GM23338 (cell line): ENCODE measurements at places on chromosomes 1 and 21. TPM values are rescaled to one million over a fixed set of nuclear protein-coding genes. Genes with fewer than 3 reads are reported as not detected.

GRCh38 chr1:235650341-235651169 lies 971 bp upstream of the GNG4 start:
- H3K27ac ChIP-seq = peak overlapping the region; percentile 93
- H3K36me3 ChIP-seq = no peaks in the 10 kb centered on the region
- DNase-seq = peak; percentile 86
- peaks cover 22% of the 10 kb centered on the region for H3K4me1 ChIP-seq
- H3K4me3 ChIP-seq = peak overlapping the region; percentile 64

GRCh38 chr1:192443616-192444015 lies 126.8 kb downstream of the RGS21 start:
- H3K36me3 ChIP-seq = no peaks in the 10 kb centered on the region
- no peak overlapping the region for H3K4me3 ChIP-seq
- no peak overlapping the region for H3K27ac ChIP-seq
- H3K27me3 ChIP-seq = no peaks in the 10 kb centered on the region
- no peak for DNase-seq

- H3K4me1 ChIP-seq = peaks cover 9% of the 10 kb centered on the region; the same call in 1 of the 2 replicates
- peaks cover 4% of the 10 kb centered on the region; the same call in 1 of the 2 replicates for H3K36me3 ChIP-seq
- peak overlapping the region; percentile 92 for H3K4me3 ChIP-seq
- DNase-seq = no peak
Observed at GRCh38 chr1:11058595-11059154, 1.1 kb downstream of the SRM start.

- no peak for DNase-seq
- H3K36me3 ChIP-seq = no peaks in the 10 kb centered on the region; the same call in 1 of the 2 replicates
- H3K27ac ChIP-seq = no peak overlapping the region
- H3K4me1 ChIP-seq = peaks cover 59% of the 10 kb centered on the region
- H3K27me3 ChIP-seq = no peaks in the 10 kb centered on the region
- H3K4me3 ChIP-seq = no peak overlapping the region
Observed at GRCh38 chr1:235277709-235278108, 50.3 kb downstream of the ARID4B start.

DNA sequence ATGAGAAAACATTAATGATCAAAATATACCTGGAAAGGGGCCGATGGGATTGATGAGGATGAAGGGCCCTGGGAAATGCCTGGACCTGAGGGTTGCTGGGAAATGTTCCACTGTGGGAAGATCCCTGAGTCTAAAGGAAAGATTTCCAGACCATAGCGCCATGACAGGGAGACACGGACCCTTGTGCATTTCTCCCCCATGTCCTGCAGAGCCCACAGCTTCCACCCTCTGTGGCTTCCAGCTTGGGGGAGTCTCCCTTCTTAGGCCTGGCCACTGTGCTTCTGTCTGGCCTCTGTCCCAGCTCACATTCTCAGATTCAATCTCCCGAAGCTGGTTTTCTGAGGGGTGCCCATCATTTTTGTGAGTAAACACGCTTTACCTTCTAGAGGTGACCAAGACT lies 1.0 kb upstream of the PRAMEF12 start:
- no peaks in the 10 kb centered on the region for H3K4me1 ChIP-seq
- no peak for DNase-seq
- no peaks in the 10 kb centered on the region for H3K27me3 ChIP-seq
- no peaks in the 10 kb centered on the region for H3K36me3 ChIP-seq

DNA sequence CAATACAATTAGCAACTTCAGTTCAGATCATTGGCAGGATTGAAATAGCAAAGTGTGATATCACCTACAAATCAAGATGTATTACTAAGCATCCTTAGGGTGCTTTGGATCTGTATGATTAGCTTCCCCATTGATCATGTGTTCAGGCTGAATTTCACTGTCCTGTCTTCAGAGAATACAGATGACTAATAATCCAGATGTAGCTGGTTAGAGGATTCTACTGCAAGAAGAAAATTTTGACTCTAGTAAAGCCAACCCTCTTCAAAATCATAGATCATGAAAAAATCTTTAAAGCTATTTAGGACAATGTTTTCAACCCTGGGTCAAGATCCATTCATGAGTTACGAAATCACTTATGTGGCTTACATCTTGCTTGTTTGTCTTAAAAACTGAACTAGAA lies 184.4 kb downstream of the PTGER3 start:
- H3K4me1 ChIP-seq = peaks cover 6% of the 10 kb centered on the region; the same call in 1 of the 2 replicates
- DNase-seq = no peak
- no peaks in the 10 kb centered on the region for H3K27me3 ChIP-seq
- H3K27ac ChIP-seq = no peak overlapping the region
- no peak overlapping the region for H3K4me3 ChIP-seq

DNA sequence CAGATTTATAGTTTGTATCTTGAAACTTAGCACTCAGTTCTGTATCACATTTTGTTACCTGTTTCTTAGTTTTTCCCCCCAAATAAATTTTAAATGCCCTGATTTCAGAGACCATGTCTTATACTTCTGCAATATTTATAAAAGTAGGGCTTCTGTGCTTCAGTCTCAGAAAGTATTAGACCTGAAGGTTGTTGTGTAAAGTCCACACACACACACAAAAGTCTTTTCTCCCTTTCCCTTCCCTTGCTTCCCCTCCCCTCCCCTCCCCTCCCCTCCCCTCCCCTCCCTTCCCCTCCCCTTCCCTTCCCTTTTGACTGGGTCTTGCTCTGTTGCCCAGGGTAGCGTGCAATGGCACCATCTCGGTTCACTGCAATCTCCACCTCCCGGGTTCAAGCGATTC lies 41.0 kb upstream of the KCNK1 start:
- no peaks in the 10 kb centered on the region for H3K27me3 ChIP-seq
- no peak overlapping the region for H3K27ac ChIP-seq
- no peak overlapping the region for H3K4me3 ChIP-seq
- no peaks in the 10 kb centered on the region for H3K36me3 ChIP-seq
- H3K4me1 ChIP-seq = no peaks in the 10 kb centered on the region

- H3K4me3 ChIP-seq = no peak overlapping the region
- peaks cover 16% of the 10 kb centered on the region for H3K4me1 ChIP-seq
- no peak overlapping the region for H3K27ac ChIP-seq
- no peaks in the 10 kb centered on the region for H3K36me3 ChIP-seq
Observed at GRCh38 chr1:38053416-38054091, 7.0 kb upstream of the POU3F1 start.

DNA sequence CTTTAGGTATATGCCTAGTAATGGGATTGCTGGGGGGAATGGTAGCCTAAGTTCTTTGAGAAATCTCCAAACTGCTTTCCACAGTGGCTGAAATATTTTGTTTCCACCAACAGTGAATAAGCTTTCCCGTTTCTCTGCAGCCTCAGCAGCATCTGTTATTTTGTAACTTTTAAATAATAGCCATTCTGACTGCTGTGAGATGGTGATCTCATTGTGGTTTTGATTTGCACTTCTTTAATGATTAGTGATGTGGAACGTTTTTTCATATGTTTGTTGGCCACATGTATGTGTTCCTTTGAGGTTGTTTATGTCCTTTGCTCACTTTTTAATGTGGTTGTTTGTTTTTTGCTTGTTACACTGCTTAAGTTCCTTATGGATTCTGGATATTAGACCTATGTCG lies 237.4 kb downstream of the CENPF start:
- H3K27ac ChIP-seq = no peak overlapping the region
- no peaks in the 10 kb centered on the region for H3K27me3 ChIP-seq
- DNase-seq = no peak
- no peaks in the 10 kb centered on the region for H3K4me1 ChIP-seq
- no peak overlapping the region for H3K4me3 ChIP-seq

- DNase-seq = no peak
- no peaks in the 10 kb centered on the region for H3K27me3 ChIP-seq
- no peaks in the 10 kb centered on the region for H3K4me1 ChIP-seq
- H3K36me3 ChIP-seq = no peaks in the 10 kb centered on the region
Observed at GRCh38 chr21:29215709-29216108, 83.0 kb upstream of the BACH1 start.

- no peaks in the 10 kb centered on the region for H3K27me3 ChIP-seq
- DNase-seq = no peak
- no peaks in the 10 kb centered on the region for H3K4me1 ChIP-seq
Observed at GRCh38 chr1:97647776-97648175, 273.1 kb downstream of the DPYD start.

NR1I3 gene
- total RNA-seq = not detected in 2 replicates

TSSK3 gene
- total RNA-seq = not detected in 2 replicates

AGT gene
- total RNA-seq = not detected in 2 replicates

THEM5 gene
- not detected in 2 replicates for total RNA-seq

C1QB gene
- total RNA-seq = not detected in 2 replicates

VHLL gene
- not detected in 2 replicates for total RNA-seq

LCE3E gene
- not detected in 2 replicates for total RNA-seq

GIPC2 gene
- 1.5 and 2.7 TPM in 2 replicates for total RNA-seq

MRPL39 gene
- total RNA-seq = 40.7 and 50.5 TPM in 2 replicates

ROR1 gene
- total RNA-seq = 94.3 and 96.0 TPM in 2 replicates
